Mammary epithelial cell (primary cell): ENCODE measurements at places on chromosomes 1 and 21.

- DNase-seq: no peak
These were observed 89.5 kb downstream of the RUNX1 start for GRCh38 chr21:34959607-34960006.

- DNase-seq: no peak
These were observed 511.6 kb downstream of the KIF26B start for GRCh38 chr1:245666412-245666811.

DNA sequence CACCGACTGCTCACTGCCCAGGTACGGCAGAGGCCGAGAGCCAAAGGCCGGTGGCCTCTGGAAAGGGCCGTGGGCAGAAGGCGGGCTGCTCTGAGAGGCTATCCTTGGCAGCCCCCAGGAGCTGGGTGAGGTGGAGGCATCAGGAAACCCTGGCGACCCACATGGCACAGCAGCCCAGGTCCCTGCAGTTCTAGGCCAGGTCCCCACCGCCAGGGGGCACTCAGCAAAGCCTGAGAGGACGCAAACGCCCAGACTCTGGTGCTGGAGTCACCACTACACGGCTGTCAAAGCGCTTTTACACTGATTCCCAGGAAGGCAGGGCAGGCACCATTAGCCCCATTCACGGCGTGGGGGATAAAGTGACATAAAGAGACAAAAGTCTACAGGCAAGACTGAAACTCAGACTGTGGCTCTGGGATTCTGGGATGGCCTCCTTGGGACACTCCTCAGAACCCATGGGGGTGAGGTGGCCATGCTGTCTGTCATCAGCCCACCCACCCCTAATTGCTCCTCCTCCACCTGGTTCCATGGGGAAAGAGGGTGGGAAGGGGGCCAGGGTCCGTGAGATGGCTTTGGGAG lies 4.9 kb downstream of the PLEKHG5 start:
- DNase-seq: peak; percentile 78

DNA sequence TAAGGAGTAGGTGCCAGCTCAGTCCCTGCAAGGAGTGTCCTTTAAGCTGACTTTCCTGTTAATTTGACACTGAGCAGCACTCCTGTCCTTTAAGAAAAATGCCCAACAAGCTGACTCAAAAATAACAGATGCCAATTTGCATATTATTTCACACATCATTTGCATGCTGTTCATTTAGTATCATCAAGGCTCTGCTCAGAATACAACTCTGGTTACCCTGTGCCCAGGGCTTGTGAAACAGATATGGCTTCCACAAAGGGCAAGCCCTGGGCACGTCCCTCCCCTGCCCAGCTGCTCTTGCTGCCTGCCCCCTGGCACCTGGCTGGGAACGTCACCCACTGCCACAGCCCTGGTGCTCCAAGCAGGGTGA lies 10.3 kb downstream of the KCNN3 start:
- DNase-seq: no peak

DNA sequence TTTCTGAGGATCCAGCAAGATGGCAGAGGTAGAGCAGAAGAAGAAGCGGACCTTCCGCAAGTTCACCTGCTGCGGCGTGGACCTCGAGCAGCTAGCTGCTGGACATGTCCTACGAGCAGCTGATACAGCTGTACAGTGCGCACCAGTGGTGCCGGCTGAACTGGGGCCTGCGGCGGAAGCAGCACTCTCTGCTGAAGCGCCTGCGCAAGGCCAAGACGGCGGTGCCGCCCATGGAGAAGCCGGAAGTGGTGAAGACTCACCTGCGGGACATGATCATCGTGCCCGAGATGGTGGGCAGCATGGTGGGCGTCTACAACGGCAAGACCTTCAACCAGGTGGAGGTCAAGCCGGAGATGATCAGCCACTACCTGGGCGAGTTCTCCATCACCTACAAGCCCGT lies 125.8 kb downstream of the LRIG2 start:
- no peak for DNase-seq

GRCh38 chr1:93328809-93329760 lies 16.6 kb upstream of the DR1 start:
- DNase-seq: no peak

- no peak for DNase-seq
These were observed 7.6 kb upstream of the SLC19A1 start for GRCh38 chr21:45549626-45550463.

- DNase-seq: no peak
These were observed 162.8 kb upstream of the ADAMTS5 start for GRCh38 chr21:27129694-27130093.

- DNase-seq: no peak
These were observed 58.7 kb upstream of the PTGS2 start for GRCh38 chr1:186738926-186739325.

GRCh38 chr1:15717418-15718125 lies 18.5 kb upstream of the SLC25A34 start:
- DNase-seq: no peak

DNA sequence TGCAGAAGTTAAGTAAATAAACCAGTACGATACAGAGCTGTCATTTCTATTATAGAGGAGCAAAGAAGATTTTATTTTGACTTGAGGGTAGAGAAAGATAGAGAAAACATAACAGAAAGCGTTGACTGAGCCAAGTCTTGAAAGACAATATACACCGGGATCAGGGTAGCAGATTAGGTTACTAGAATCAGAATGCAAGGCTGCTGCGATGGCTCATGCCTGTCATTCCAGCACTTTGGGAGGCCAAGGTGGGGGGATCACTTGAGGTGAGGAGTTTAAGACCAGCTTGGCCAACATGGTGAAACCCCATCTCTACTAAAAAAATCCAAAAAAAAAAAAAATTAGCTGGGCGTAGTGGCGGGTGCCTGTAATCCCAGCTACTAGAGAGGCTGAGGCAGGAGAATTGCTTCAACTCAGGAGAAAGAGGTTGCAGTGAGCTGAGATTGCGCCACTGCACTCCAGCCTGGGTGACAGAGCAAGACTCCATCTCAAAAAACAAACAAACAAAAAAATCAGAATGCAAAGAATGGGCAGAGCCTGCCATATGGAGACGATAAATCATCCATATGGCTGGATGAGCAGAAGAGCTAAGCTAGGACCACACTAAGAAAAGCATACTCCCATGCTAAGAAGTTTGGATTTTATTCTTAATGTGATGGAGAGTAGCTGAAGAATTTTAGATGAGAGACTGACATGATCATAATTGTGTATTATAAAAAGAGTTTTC lies 9.9 kb upstream of the ABCD3 start:
- DNase-seq: no peak

GRCh38 chr1:167194182-167194581 lies 26.5 kb upstream of the POU2F1 start:
- DNase-seq: no peak

DNA sequence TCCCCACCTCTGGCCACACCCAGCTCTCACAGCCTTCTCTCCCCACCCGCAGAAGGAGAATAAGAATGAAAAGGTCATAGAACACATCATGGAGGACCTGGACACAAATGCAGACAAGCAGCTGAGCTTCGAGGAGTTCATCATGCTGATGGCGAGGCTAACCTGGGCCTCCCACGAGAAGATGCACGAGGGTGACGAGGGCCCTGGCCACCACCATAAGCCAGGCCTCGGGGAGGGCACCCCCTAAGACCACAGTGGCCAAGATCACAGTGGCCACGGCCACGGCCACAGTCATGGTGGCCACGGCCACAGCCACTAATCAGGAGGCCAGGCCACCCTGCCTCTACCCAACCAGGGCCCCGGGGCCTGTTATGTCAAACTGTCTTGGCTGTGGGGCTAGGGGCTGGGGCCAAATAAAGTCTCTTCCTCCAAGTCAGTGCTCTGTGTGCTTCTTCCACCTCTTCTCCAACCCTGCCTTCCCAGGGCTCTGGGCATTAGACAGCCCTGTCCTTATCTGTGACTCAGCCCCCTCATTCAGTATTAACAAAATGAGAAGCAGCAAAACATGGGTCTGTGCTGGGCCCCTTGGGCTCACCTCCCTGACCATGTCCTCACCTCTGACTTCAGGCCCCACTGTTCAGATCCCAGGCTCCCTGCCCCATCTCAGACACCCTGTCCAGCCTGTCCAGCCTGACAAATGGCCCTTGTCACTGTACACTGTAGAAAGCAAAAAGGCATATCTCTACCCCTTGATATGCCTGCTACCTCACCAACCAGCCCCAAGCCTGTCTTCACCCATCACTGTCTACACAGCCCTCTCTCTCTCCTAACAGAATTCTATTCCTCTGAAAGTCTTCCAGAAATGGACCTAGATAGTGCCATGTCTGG lies 3.2 kb downstream of the S100A9 start:
- no peak for DNase-seq

DNA sequence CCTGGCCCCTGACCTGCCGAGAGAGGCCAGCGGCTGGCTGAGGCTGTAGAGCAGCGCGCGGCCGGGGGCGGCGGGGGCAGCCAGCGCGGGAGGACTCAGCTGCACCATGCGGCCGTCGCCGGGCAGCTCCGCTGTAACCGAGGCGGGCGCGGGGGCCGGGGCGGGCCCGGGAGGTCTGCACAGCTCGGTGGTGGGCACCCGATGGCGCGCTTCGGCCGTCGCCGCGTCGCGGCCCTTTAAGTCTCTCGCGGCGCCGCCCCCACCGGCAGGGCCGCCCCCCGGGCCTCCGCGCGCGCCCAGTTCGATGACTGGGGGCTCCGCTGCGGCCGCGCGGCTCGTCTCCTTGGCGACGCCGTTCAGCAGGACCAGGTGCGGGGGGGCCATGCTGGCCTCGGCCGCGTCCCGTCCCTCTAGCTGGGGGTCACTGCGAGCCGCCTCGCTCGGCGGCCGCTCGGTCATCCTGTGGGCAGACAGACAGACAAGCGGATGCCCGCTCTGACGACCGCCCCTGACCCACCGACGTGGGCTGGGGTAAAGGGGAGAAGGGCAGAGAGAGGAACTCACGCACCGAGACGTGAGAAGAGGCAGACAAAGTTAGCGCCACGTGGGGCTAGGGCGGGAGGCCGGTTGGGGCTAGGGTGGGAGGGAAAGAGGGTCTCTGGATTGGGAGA lies 6.5 kb downstream of the TAL1 start:
- DNase-seq: no peak

DNA sequence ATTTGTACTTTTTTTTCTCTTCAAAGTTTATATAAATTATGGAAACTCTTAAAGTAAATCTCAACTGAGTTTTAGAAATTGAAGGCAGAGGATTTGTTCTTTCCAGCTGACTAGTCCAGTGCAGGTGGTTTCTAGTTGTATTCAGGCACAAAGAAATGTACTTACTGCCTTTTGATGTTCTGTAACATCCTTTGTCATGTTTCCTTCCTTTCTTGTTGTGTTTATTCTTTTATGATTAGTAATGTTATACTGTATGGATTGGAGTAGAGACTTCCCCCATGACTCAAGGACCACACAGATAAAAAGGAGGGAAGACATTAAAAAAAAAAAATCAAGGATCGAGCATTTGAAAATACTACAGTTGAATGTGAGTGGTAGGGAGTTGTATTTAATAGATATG lies 8.0 kb downstream of the HIPK1 start:
- DNase-seq: no peak

- DNase-seq: peak; percentile 85
These were observed 66.8 kb downstream of the SERINC2 start for GRCh38 chr1:31479811-31480210.

DNA sequence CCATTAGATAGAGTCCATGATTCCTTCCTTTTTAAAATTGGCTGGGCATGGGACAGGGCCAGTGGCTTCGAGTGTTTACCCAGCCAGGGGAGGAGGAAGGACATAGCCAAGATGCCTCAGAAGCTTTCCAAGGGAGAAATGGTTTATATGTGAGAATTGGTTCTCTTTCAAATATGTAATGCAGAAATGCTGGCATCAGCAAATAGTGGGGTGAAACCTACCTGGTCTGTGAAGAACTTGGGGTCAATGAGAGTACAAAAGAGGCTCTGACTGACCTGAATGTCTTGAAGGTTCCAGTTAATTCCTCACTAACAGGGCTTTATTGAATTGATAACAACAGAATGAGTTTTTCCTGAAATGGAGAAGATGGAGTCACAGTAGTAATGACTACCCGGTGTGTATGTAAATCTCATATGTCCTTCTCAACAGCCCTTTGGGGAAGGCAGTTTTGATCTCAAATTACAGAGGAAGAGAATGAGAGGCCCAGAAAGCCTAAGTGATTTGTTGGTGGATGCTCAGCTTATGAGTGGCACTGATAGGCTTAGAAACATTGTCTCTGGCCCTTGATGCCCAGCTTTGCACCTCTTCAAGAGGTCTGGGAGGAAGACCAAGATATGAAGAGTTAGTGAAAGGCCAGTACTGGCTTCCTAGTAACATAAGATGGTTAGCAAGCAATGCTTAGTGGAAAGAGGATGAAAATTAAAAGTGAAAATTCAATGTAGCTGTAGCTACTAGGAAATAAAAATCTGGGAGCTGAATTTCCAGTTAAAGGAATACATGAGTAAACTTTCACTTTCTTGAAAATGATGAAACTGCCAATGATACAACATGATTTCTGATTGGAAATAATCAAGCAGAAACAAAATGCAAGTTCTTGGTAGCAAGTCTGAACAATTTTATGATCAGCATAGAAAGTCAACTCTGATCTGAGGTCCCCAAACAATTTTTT lies 2.7 kb downstream of the ATF3 start:
- DNase-seq: no peak

GRCh38 chr1:174174461-174175329 lies 15.4 kb downstream of the RABGAP1L start:
- no peak for DNase-seq

DNA sequence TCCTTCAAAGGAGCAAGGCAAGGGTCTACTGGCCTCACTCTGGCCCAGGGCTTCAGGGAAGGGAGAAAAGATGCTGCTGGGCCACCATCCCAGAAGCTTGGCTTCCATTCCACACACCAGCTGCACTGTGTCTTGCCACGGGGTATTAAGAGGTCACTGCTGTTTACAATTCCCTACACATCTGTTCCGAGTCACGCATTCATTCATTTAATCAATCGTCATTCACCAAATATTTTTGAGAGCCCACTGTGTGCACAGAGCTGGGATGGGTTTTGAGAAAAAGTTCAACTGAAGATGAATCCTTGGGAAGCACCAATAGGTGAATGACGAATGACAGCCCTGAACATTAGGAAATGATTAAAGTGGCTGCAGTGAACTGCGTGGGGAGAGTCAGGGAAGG lies 101.7 kb downstream of the NAV1 start:
- DNase-seq: no peak

DNA sequence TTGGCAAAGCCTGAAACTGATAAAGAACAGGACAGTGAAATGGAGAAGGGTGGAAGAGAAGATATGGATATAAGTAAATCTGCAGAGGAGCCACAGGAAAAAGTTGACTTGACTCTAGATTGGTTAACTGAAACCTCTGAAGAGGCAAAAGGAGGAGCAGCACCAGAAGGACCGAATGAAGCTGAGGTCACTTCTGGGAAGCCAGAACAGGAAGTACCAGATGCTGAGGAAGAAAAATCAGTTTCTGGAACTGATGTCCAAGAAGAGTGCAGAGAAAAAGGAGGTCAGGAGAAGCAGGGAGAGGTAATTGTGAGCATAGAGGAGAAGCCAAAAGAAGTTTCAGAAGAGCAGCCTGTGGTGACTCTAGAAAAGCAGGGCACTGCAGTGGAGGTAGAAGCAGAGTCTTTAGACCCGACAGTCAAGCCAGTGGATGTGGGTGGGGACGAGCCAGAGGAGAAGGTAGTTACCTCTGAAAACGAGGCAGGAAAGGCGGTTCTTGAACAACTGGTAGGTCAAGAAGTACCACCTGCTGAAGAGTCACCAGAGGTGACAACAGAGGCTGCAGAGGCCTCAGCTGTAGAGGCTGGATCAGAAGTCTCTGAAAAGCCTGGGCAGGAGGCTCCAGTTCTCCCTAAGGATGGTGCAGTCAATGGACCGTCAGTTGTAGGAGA lies 16.3 kb downstream of the CCDC17 start:
- DNase-seq: no peak
